Stimulated activated CD4-positive, alpha-beta T cell treated with anti-CD3 and anti-CD28 coated beads, Interleukin-1b, Interleukin-23, amount 100 ng/mL, for 1 hour (primary cell): ENCODE measurements at places on chromosomes 2 and 18.

DNA sequence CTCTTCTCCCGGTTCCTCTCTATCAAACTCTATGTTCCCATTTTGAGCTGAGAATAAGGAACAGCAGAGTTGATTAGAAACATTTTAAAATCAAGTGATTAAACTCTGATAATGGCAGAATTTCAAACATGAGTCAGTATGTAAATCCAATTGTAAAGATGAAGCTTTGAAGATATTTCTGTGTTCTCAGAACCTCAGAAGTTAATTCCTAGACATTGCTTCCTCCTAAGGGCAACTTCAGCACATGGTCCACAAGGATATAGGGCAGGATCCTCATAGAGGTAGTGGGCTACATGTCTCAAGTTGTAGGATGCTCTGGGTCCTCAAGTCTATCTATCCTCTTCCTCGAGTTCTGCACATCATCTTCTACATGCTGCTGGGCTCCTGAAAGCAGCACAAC, 46.3 kb downstream of the QPCT start:
- no peak for DNase-seq

DNA sequence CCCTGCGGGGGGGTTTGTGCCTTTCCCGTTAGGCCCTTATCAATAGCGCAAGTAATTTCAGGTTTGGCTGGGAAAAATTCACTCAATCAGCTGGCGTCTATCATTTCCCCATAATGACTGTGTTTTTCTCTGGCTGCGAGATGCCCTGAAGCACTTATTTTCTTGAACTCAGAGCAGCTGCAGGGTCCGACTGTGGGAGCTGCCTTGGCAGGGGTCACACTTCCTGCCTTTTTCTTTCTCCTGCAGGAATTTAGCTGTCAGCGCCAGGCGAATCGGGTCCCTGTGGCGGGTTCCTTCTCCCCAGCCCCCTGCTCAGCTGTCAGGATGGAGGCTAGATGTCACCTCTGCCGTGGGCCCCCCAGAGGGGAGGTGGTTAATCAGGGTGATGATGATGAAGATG, 81.3 kb upstream of the HPCAL1 start:
- no peak for DNase-seq

DNA sequence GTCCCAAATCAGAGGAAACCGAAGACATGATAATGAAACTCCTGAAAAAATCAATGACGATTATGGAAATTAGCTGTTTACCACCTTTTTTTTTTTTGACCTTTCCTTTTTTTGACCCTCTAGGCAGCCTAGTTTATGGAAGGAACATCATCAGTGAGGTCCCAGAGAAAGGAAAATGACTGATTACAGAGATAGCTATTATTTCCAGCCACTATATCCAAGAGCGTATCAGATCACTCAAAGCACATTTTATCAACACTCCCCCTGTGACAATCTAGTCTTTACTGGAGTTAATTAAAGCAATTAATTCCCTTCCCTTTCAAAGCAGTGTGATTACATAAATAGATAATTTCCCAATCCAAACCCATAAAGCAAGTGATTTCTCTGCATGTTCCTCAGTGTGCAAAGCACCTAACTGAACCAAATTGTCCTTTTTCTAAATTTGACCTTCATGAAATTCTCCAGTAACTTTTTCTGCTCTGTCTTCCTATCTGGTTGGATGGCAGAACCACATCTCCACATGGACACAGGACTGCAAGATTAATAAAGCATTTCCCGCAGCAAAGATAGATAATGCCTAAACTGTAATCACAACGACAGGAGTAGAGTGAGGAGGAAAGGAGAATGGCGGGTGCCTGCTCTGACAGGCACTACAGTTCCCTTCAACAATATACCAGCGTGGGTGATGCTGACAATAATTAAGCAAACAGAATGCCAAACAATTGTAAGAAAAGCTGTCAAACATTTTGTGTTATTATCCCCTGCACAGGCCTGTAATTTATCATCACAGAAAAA, 194.4 kb downstream of the SLC8A1 start:
- DNase-seq: no peak

- DNase-seq: no peak
Observed at GRCh38 chr2:3320910-3321605, 56.6 kb downstream of the EIPR1 start.

GRCh38 chr2:151974988-151975387, 123.9 kb downstream of the CACNB4 start:
- DNase-seq: no peak

DNA sequence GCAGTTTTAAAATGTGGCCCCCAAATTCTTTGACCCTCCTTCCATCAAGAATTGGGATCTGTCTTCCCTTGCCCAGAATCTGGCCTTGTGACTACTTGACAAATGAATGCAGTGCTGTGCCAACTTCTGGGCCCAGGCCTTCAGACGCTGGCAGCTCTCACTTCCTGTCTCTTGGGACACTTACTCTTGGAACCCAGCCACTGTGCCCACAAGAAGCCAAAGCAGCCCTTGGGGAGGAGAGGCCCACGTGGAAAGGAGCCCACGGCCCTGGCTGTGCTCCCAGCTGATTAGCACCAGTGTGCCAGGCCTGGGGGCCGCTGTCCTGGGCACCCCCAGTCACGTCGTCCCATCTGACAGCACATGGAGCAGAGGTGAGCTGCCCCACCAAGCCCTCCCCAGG, 56.6 kb downstream of the RPL37A start:
- DNase-seq: no peak

DNA sequence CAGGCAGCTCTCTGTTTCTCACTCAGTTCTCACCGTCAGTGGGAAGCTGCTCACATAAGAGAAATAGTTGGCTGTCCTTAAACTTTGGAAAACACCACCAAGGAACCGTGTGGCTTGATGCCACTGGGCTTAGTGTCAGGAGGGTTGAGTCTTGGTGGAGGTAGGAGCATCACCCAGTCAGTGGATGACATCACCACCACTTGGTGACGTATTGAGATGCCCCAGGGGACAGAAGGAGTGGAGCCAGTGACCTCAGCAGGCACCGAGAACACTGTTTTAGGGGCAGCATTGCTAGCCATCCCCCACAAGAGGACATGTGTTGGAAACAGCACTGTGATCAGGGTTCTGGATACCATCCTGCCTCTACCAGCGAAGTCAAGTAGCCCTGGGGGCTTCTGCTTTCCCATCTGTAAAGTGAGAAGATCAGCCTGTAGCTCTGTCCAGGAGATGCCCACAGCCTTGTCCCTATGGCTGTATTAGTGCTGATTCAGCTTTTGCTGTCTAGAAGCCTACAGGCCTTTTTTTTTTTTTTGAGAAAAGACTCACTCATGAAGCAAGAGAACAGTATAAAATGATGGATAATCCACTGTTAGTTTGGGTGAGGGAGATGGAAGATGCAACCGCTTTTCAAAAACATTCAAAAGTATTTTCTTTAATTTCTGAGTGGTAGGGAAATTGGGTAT, 66.2 kb downstream of the TSN start:
- DNase-seq: no peak

GRCh38 chr2:172849519-172850217, 114.0 kb downstream of the RAPGEF4 start:
- no peak for DNase-seq

- DNase-seq: no peak
Observed at GRCh38 chr2:26521054-26521912, 43.4 kb upstream of the OTOF start.

- no peak for DNase-seq
Observed at GRCh38 chr18:12880541-12880910, 3.5 kb downstream of the PTPN2 start.

DNA sequence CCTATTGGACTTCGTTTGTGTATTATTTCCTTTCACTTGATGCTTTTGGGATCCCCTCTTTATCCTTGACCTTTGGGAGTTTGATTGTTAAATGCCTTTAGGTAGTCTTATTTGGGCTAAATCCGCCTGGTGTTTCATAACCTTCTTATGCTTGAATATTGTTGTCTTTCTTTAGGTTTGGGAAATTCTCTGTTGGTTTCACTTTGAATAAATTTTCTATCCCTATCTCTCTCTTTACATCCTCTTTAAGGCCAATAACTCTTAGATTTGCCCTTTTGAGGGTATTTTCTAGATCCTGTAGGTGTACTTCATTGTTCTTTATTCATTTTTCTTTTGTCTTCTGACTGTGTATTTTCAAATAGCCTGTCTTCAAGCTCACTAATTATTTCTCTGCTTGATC, 354.7 kb downstream of the PARD3B start:
- DNase-seq: no peak

GRCh38 chr2:100603948-100604633, 41.3 kb downstream of the PDCL3 start:
- no peak for DNase-seq

DNA sequence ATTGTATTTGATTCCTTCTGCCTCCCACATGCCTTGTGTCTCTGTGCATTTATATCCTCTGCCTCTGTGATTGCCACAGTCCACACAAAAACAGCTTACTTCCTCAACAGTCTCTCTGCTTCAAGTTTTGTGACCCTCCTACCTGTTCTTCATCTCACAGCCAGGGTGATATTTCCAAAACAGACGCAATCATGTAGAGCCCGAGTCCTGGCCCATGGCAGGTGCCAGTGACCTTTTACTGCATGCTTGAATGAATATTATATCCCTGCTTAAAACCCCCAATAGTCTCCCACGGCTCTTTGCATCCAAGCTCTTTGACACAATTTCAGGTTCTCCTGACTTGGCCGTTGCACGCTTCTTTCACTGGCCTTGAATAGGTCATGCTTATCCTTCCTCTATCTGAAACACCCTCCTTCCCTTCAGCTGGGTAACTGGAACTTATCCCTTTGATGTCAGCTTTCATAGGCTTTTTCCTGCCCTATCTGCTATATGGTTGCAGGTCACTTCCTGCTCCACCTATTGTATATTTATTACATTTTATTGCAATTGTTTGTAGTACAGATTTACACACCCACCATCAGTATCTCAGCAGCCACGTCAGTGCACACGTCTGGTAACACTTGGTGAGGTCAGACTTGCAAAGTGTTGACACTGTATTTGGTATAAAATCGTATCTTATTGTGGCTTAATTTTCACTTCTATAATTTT, 29.7 kb upstream of the IL1B start:
- DNase-seq: no peak

GRCh38 chr2:80053522-80054345, 250.8 kb downstream of the LRRTM1 start:
- DNase-seq: no peak

DNA sequence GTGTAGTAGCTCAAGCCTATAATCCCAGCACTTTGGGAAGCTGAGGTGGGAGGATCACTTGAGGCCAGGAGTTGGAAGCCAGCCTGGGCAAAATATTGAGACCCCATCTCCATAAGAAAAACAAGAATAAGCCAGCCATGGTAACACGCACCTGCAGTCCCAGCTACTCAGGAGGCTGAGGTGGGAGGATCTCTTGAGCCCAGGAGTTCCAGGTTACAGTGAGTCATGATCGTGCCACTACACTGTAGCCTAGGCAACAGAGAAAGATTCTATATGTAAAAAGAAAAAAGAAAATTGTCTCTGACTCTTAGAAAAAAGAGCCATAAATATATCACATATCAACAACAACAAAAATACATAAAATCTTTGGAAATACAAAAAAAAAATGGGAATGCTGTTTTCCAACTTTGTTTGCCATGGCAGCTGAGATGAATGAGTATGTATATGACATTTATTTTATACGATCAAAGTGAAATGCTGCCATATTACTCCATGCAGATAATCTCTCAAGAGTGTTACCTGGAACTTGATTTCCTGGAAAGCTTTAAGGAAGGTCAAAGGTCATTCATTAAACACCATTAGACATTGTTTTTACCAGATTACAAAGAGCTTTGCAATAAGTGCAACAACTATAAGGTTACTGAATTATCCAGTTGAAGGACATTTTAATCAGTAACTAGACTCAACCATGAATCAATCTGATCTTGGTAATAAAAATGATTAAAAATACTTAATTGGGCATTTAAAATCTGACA, 19.7 kb upstream of the DAPL1 start:
- DNase-seq: no peak

DNA sequence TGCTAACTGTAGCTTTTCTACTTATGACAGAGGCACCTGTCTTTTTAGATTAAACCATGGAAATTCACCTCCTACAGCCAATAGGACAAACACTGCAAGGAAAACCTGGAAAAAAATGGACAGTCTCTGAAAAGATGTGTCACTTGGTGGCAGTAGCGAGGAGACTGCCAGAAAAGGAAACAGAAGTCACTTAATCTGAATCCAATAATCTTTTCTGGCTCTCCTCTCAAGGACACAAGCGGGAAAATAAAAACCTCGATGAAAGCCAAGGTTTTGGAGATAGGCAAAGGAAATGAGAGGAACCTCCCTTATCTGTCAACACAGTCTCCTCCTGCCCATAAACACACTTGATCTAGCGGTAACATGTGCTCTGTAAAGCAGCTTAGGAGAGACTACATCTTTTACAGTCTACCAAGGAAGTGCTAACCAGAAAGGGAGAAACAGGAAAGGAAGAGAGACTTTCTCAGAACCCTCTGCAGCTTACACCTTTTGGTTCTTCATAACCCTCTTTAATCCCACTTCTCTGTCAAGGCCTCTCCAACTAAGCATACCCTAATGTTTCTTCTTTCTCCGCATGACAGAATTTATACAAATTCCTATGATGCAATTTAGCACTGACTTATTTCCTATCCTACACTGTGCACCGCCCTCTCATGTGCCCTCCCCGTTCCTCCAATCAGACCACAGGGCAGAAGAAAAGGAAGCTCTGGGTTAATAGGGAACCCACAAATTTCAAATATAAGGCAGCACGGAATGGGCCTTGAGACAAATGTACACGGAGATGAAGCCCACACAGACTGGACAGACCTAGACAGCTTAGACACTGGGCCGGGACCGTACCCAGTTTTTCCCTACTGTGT, 52.8 kb downstream of the CLASP1 start:
- DNase-seq: no peak

GRCh38 chr2:111118981-111119821, 1.5 kb upstream of the BCL2L11 start:
- peak; percentile 5 for DNase-seq

GRCh38 chr18:63844254-63844653, 43.3 kb upstream of the SERPINB2 start:
- no peak for DNase-seq

DNA sequence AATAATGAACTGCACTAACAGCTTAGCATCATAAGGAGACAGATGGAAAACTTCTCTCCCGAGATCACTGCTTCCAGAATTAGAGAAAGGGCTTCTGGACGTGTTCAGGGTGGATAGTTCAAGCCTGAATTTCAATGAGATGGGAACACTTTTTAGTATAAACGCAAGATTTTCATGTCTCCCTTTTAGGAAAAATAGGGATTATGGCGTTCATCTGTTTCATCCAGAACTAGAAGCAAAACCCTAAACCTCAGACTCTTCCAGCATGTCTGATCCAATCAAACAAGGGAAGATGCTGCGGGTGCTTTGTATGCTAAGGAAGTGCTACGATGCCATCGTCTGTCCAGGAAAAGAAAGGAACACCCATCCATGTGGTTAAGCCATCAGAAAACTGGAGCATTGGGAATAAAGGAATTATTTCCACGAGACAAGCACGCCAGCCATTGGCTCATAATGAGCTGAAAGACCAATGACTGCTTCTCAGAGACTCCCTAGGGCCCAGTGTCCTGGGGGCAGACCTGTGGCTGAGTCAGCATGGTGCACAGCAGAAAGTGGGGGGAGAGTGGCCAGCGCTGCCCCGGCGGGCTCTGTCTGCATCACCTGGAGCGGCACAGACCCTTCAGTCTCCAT, 65.9 kb upstream of the AFF3 start:
- DNase-seq: no peak

GRCh38 chr18:48133671-48134251, 203.3 kb upstream of the SMAD2 start:
- DNase-seq: no peak
